ENCODE measurements at places on chromosomes 1 and 21. TPM values are rescaled to one million over a fixed set of nuclear protein-coding genes. Genes with fewer than 3 reads are reported as not detected.

DNA sequence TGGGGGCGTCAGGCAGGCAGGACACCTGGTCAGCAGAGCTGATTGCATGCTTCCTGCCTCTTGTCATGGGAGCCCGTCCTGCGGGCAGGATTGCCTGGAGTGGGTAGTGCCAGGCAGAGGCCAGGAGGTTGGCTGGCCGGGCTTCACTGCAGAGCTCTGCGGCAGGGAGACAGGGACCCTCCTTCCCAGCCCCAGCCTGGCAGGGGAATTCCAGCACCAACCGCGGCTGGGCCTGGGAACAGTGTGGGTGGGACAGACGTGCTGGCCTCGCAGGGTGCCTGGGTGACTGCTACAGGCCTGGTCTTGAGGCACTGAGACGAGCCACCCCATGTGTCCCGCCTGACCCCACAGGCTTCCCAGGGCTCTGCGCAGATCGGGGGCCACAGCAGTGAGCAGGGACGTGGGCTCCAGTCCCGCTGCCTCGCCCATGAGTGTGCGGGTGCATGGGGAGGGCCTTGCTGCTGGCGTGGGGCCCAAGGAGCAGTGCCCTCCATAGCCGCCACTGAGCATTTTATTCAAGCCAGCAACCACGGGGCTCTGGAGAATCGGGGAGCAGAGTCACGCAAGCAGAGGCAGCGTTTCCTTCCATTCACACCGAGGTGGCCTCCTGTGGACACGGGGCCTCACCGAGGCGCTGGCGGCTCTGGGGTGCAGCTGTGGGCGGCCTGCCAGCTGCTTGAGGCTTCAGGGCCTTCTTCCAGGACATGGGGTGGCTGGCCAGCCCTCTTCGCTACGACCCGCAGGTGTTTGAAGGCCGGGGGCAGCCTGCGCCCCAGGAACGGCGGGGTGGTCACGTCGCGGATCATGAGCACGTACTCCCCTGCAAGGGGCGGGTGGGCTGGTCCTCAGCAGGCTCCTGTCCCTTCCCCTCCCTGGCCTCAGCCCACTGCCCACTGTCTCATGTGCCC, 70.3 kb downstream of the MORN1 start:
- no peak for DNase-seq

DNA sequence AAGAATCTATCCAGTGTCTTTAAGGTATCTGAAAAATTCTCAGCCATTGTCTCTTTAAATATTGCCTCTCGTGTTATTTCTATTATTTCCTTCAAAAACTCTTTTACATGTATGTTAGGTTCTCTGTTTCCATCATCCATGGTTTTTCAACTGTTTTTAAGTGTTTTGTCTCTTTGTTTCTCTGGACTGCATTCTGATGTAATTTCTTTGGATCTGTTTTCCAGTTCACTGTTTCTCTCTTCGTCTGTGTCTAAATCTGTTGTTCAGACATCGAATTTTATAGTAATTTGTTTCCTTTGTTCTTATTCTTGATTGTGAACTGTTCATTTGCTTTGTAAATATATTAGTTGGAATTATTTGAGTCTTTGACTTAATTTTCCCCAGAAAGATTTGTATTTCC, 44.1 kb downstream of the POFUT2 start:
- DNase-seq, result no peak

GPR52 gene
- not detected for total RNA-seq

SPRR5 gene
- not detected for total RNA-seq

DNA sequence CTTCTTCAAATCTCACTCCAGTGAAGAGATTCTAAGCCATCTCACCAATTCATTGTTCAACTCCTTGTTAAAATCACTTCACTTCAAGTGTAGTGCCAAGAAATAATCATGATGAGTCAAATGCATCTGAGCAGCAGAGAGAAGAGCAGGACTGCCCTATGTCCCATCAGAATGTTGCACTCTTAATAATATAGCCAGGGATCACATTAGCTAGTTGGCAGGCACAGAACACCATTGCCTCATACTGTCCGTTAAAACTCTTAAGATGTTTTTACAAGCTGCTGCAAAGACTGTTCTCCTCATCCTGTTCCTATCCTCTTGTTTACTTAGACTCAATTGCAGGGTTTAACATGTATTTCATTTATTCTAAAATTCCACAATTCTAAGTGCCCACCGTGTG, 432.9 kb downstream of the PLPP3 start:
- DNase-seq, result peak; percentile 71

DMBX1 gene
- total RNA-seq, result not detected

Measured in MG63 (cell line).